ENCODE measurements at places on chromosomes 6 and 20.

- DNase-seq, result no peak
Observed at GRCh38 chr6:33742837-33743236, 3.9 kb downstream of the IP6K3 start.

DNA sequence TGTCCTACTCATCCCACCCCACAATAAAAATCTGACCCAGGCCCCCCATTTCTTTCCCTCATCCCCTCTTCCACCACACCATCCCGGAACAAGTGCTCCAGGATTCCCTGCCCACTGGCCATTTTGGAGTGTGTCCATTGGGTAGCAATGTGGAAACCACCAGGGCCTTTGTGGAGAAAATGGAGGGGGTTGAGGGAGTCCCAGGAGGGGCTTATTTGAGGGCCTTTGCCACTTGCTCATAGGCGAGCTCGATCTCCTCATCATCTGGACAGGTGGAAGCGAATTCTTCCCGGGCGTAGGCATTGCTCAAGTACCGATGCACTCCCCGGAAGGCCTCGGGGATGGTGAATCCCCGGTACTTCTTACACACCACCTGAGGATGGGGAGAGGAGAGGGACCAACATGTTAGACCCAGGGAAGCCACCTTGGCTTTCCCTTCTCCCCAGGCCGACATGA is 1.6 kb upstream of the DDAH2 start:
- DNase-seq, result no peak

DNA sequence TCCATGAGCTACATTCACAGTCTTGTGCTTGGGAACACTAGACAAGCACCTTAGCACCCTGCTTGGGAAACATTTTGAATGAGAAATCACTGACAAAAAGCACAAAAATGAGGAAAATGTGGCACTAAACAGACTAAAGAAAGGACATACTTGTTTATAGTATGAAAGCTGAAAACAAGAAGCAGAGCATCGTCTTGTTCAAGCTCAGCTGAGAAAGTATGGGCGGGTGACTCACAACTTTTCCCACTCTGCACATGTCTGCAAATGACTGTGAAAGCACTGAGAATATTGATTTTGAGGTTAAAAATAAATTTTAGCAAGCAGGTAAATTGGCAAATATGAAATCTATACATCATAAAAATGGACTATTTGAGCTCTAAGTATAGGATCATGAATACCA is 725.3 kb downstream of the COL12A1 start:
- DNase-seq, result no peak

- no peak for DNase-seq
Observed at GRCh38 chr6:11218102-11218442, 14.4 kb downstream of the NEDD9 start.

DNA sequence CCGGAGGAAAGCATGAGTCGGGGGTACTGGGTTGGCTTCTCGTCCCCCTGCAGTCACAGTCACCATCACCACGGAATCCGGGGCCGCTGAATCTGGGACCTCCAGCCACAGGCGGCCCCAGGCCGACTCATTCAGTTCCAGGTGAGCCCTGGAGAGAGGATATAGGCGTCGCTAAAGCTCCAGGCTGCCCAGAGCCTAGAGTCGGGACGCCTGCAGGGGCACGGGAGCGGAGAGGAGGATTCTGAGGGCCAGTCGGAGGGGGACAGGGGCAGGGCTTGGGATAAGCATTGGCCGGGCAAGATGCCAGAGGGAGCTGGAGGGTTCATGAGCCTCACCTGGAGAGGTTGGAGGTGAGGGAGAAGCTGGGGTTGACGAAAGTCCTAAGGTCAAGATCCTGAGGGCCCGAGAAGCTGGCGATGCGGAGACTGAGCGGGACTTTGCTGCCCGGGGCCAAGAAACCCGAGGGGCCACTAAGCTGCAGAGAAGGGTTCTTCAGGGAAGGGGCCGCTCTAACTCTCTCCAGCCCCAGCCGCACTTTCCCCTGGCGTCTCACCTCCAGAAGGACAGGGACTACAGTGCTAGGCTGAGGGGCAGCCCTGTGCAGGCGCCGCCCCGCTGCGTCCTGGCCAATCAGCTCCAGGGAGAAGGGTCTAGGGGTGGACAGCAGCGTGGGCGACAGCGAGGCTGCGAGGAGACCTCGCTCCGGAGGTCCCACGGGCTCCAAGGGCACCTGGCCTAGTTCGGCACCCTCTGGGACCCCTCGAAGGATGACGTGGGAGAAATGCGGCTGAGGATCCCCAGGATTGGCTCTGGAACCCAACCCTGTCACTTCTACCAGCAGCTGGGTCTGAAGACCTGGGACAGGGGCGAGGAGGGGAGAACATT is 3.7 kb downstream of the SAPCD1 start:
- DNase-seq, result no peak

- DNase-seq, result no peak
Observed at GRCh38 chr6:147173140-147173539, 31.1 kb upstream of the STXBP5 start.

DNA sequence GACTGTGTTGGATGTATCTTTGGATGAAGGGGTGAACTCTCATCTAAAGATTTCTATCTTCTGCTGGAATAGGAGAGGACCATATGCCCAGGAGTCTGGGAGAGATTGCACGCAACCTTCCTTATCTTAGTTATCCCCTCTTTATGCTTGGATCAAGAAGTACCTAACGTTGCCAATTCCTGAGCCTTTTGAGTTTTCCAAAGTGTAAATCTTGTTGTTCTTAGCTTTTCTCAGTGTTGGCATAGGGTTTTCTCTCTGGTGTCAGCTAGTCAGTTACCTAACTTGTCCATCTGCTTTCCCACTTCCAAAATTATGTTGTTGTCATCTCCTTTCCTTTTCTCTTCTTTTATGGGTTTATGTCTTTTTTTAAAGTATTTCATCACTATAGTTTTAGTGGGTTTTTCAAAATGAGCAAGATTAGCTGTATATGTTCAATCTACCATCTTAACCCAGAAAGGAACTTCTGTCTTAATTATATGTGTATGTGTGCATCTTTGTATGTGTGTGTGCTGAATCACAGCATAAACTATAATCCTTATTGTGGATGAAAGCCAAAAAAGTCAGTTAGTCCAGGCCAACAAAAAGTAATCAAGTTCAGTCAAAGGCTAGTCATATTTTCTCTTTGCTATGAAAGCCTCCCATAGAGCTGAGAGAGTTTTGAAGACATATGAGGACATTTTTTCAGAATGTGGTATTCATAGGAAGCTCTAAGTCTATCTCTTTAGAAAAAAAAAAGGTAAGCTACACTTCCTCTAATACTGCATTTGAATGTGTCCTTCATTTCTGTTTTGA is 72.1 kb downstream of the KHDC1L start:
- DNase-seq, result no peak

GRCh38 chr6:106618324-106618723 is 11.0 kb downstream of the RTN4IP1 start:
- no peak for DNase-seq

- DNase-seq, result no peak
Observed at GRCh38 chr6:32609731-32610640, 20.3 kb upstream of the HLA-DRB1 start.

DNA sequence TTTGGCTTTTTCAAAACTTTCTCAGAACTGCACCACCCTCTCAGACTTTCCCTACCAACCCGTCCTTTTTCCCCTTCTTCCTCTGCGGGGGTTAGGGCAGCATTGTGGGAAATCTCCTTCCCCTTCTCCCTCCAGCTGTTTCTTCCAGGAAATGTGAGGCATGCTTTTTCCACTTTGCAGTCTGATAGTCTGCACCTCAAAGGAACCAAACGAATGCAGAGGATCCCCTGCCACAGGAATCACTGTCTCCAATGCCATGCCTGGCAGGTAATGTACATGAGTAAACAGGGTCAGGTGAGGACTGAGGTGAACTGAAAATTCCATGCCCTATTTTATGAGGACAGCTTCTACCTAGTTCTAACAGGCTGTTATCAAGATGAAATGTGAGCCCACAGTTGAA is 218.4 kb downstream of the BCAS1 start:
- no peak for DNase-seq

- no peak for DNase-seq
Observed at GRCh38 chr6:129871221-129871620, 10.1 kb upstream of the TMEM244 start.

GRCh38 chr6:30935018-30935417 is 3.0 kb upstream of the SFTA2 start:
- DNase-seq, result no peak

GRCh38 chr6:47563162-47563561 is 85.6 kb downstream of the CD2AP start:
- DNase-seq, result no peak

- DNase-seq, result no peak
Observed at GRCh38 chr6:31510007-31510406, 12.1 kb downstream of the MICB start.

GRCh38 chr20:38579219-38579910 is 1.6 kb upstream of the ADIG start:
- DNase-seq, result no peak

DNA sequence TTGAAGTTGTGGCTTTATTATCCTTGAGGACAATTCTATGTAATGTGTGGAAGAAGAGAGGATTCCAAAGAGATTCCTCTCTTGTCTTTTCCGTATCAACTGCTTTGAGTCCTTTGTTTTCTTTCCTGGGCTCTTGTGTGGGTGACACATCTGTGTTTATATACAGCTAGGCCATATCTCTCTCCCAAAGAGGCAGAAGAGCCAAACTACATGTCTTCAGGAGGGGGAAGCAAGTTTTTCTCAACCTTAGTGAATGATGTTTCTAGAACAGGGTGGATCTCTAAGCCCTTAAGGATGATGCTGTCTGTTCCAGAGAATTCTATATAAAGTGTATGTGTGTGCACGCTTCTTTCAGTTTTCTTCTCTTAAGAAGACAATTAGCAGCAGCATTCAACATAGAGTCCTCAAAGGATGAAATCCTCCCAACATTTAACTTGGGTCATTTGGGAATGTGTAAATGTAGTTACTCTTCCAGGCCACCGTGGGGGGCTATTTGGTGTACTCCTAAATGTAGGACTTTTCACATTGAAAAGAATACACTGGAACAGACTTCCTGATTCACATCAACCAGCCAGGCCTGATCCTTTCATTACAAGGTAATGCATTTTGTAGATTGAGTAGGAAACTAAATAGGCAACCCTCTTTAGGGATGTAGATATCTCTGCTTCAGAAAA is 92.8 kb upstream of the EEF1E1 start:
- DNase-seq, result no peak

GRCh38 chr20:7038029-7038428 is 270.5 kb downstream of the BMP2 start:
- DNase-seq, result no peak

DNA sequence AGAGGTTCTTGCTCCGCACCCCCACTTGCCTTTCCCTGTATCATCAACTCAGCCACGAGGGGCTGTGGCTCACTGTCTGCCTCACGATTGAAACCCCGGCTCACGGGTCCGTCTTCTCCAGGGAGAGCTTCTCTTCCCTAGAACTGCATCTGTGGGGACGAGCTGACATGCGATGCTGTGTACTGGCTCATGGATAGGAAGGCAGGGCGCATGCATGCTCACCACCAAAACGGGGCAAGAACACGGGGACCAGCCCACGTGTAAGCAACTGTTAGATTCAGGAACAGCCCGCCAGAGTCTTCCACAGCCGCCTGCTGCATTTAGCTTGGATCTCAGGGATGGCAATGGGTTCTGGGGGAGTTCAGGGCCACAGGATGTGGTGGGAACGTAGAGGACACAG is 275.9 kb upstream of the CDH4 start:
- no peak for DNase-seq

DNA sequence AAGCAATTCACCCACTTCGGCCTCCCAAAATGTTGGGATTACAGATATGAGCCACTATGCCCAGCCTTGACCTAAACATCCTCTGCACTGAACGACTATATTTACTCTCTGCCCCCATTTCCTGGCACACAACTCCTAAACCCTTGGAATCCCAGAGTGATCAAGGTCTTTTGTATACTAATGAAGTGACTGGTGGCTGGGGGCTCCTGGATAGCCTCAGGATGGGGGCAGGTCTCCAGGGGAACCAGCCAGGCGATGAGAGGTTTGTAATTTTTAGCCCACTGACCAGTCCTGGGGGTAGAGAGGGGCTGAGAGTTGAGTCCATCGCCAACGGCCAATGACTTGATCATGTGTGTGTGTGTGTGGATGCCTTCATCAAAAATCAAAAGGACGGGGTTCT is 71.1 kb downstream of the FAM50B start:
- no peak for DNase-seq

- no peak for DNase-seq
Observed at GRCh38 chr20:49685161-49685601, 28.5 kb downstream of the B4GALT5 start.

DNA sequence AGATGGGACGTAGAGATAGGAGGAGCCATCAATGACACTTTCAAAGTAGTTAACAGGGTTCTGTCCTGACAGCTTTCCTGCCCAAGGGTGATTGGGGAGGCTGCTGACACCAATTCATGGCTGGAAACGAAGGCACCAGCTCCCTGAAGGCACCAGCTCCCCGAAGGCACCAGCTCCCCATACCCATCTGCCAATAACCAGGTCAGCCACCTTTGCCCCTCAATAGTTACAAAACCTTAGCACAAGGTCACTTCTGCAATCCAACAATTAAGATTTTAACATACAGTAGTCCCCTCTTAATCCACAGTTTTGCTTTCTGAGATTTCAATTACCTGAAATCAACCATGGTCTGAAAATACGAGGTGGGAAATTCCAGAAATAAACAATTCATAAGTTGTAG is 51.7 kb downstream of the ELOVL5 start:
- no peak for DNase-seq

GRCh38 chr6:161200610-161201370 is 73.1 kb downstream of the AGPAT4 start:
- no peak for DNase-seq

DNA sequence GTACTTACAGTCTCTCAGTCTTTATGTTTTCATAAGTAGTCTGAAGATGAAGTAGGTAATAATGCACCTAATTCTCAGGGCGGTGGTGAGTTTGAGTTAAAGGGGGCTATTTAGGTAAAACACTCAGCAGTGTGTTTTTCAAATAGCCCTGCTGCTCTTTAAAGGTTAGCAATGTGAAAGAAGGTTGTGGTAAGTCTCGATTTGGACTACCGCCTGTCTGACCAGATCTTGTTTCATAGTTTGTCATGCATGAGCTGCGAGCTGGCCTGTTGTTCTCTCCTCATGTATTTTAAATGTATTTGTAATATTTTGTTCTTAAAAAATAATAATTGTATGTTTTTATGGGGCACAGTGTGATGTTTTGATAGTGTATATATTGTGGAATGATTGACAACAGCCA is 340.2 kb downstream of the DHX35 start:
- no peak for DNase-seq

DNA sequence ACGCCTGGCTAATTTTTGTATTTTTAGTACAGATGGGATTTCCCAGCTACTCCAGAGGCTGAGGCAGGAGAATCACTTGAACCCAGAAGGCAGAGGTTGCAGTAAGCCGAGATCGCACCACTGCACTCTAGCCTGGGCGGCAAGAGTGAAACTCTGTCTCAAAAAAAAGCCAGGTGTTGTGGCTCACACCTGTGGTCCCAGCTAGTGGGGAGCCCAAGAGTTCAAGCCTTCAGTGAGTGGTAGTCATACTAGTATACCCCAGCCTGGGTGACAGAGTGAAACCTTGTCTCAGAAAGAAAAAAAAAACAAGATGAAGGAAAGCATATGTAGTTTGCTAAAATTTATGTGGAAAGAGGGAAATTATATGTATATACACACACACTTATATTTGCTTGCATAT is 20.0 kb upstream of the POU5F1 start:
- DNase-seq, result no peak

GRCh38 chr20:63079971-63080370 is 73.2 kb upstream of the BHLHE23 start:
- DNase-seq, result no peak

- no peak for DNase-seq
Observed at GRCh38 chr20:59139998-59140397, 23.6 kb upstream of the ZNF831 start.
